ENCODE measurements at places on chromosomes 12 and 14.

DNA sequence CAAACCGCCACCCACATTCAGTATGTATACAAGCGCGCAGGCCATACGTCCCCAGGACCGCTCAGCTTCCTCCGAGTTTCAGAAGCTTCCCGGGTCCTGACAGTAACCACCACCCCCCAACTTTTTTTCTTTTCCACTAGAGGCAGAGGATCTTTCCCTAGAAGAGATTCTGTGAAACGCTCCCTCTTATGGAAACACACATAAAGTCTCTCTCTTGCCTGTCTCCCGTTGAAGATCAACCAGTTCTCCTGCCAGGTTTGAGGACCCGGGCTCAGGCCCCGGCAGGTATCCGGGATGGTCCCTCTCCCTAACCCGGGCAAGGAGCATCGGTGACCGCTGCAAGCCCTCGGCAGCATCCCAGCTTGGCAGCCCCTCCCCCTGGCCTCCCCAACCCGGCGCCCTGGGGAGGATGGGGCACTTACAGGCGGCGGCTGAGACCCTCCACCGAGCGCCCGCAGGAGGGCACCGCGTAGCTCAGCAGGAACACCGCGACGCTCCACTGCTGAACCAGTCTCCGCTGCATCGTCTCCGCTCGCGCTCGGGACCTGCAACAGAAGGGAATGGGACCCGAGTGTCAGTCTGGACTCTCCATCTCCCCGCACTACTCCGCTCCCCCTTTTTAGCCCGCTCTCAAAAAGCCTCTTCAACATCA, 3.4 kb downstream of the PTHLH start:
- DNase-seq, result peak; percentile 84

- DNase-seq, result peak; percentile 54
Measured at GRCh38 chr12:113232840-113233585, 11.7 kb downstream of the TPCN1 start.

DNA sequence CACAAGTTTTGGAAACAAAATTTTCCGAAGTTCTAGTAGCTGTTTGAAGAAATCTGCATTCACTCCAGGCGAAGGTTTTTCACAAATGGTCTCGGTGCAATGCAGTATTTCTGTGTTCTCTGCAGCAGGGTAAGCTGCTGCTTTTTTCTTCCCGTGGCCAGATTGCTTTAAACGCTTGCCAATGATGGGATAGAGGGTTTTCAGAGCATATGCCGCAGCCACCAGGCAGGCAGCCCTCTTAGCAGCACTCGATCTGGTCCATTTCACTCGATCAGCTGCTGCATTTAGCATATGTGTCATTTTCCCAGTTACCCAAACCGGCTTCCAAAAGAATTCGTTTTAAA, 315 bp downstream of the ABCD2 start:
- DNase-seq, result no peak

DNA sequence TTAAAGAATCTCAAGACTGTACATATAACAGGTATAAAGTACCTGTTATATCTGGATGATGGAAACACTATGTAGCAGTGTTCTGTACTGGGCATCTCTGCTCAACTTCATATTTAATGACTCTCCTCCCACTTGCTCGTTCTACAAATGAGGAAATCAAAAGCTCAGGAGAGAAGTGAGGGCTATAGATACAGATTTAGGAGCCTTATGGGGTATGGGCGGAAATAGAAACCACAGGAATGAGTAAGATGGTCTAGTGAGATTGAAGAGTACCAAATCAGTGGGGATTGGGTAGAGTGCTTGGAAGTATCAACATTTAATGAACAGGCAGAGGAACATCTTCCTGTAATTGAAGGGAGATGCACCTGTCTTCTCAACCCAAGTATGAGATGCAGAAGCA, 23.8 kb upstream of the POLR3B start:
- no peak for DNase-seq

DNA sequence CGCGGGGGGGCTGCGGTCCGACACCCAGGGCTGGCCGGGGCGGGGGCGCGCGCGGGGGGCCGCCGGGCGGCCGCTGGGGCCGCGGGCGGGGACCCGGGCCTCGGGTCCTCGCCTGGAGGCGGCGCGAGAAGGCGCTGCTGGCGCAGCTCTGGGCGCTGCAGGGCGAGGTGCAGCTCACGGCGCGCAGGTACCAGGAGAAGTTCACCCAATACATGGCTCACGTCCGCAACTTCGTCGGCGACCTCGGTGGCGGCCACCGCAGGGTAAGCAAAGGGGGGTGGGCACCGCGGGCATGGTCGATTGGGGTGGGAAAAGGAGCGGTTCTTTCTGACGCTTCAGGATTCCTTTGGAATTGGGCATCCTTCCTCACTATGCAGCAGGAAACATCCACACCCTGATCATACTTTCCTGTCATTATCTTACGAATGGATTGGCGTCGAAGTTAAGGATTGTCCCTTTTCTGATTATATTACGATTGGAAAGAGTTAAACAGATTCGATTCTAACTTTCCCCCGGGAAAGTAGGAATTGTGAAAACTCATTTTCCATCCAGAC, 798 bp downstream of the PDZRN4 start:
- DNase-seq, result no peak

- no peak for DNase-seq
Measured at GRCh38 chr14:23366426-23366921, 1.5 kb upstream of the EFS start.

GRCh38 chr12:128554546-128555304, 269.0 kb downstream of the SLC15A4 start:
- no peak for DNase-seq

- no peak for DNase-seq
Measured at GRCh38 chr12:48069241-48069640, 36.6 kb downstream of the SENP1 start.

DNA sequence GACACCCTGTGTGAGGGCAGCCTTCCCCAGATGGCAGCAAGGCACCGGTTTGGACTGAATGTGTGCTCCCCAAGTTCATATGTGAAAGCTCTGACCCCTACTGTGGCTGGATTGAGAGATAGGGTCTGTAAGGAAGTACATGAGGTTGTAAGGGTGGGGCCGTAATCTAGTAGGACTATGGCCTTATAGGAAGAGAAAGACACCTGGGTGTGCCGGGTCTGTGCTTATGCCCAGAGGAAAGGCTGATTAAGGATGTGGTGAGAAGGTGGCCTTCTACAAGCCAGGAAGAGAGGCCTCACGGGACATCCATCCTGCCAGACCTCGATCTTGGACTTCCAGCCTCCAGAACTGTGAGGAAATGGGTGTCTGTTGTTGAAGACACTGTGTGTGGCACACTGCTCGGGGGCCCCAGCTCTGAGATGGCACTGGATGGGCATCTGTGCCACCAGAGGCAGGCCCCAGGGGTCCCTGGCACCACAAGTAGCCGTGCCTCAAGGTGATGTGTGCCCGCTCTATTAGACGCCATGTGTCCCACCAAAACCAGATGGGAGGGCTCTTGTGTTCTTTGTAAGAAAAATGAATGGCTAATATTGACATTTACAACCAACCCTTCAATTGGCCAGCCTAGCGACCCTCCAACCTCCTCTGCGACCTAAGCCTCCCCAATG, 22.0 kb downstream of the FGF6 start:
- no peak for DNase-seq

DNA sequence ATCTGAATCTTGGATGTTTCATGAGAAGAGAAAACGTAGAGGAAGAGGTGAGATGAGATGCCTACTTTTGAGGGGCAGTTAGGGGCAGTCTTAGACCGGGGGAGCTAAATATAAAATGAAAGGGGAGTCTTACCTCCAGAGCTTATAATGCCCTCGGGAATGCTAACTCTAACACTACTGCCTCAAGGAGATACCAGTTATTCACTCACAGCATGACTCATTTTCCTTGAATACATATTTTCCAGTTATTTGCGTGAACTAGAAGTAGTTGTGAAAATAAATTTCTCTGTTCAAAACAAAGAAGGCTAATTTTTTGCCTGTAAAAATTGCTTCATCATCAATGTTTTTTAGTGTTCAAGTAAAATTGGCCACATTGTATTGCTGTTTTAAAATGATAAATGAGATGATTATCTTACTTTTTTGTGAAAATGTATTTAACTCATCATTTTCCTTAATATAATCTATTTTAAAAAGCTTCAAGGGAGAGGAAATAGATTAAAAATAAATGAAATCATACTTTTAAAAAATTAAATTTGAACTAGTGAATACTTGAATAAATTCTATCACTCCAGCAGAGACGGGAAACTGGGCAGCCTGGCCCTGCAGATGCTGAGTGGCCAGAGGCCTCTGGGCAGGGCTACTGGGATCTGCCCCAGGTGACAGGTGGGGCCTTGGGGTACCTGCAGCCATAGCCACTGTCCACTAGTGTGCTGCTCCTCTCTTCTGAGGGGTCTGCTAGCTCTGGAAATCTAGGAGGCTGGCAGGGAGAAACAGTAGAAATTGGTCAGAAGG, 339.3 kb downstream of the EGLN3 start:
- DNase-seq, result no peak

GRCh38 chr12:94053676-94054075, 94.7 kb upstream of the PLXNC1 start:
- no peak for DNase-seq

GRCh38 chr12:3077572-3078081, 448 bp downstream of the TSPAN9 start:
- DNase-seq, result peak; percentile 24

GRCh38 chr12:119052001-119052400, 70.7 kb downstream of the SRRM4 start:
- DNase-seq, result no peak

GRCh38 chr14:72666610-72667009, 227.3 kb downstream of the DPF3 start:
- DNase-seq, result peak; percentile 43

GRCh38 chr12:70427611-70428010, 61.5 kb downstream of the KCNMB4 start:
- no peak for DNase-seq

DNA sequence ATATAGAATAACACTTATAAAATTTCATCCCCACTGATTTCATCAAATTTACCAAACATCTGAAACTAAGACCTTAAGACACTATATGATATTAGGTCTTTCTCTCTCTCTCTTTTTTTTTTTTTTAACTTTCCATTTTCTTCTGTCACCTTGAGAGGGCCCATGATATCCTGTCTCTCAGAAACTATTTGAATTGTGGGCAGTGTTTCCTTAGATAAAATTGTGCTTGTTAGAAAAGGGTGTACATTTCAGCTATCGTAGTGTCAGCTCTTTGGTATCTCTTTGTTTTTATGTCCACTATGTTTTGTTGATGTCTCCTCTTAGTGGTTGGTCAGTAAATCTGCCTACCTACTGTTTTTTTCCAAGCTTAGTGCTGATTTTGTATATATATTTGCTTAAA, 23.8 kb downstream of the DNM1L start:
- no peak for DNase-seq

DNA sequence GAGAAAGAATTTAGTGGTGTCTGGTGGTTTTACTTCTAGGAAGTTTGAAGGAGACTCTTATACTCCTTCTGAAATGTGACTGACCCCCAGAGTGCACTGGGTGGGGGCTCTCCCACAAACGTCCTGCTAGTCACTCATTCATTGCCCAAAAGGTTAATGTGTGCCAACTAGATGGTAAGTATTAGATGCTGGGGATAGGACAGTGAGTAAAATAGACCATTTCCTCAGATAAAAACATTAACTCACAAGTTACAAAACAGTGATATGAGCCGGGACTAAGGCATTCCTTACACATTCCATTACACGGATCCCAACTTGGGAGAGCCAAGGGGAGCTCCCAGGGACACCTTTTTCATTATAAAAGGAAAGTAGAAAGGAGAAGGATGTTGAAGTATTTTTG, 185.1 kb downstream of the ATXN7L3B start:
- peak; percentile 88 for DNase-seq

- no peak for DNase-seq
Measured at GRCh38 chr12:104460041-104460719, 3.4 kb downstream of the CHST11 start.
